Stimulated activated naive B cell treated with anti-CD40 and anti-IgM and Interleukin-4, amounts not matched to agents 10 μg/mL and 1 μg/mL and 100 μg/mL, for 72 hours (primary cell): ENCODE measurements at places on chromosomes 5 and 9.
A peak's percentile ranks its signal among the peaks of the same experiment; 100 is the strongest.

- DNase-seq = no peak
Measured at GRCh38 chr5:98259595-98259994, 513.9 kb upstream of the RGMB start.

GRCh38 chr9:82124090-82124489, 135.5 kb downstream of the SPATA31D1 start:
- no peak for DNase-seq

DNA sequence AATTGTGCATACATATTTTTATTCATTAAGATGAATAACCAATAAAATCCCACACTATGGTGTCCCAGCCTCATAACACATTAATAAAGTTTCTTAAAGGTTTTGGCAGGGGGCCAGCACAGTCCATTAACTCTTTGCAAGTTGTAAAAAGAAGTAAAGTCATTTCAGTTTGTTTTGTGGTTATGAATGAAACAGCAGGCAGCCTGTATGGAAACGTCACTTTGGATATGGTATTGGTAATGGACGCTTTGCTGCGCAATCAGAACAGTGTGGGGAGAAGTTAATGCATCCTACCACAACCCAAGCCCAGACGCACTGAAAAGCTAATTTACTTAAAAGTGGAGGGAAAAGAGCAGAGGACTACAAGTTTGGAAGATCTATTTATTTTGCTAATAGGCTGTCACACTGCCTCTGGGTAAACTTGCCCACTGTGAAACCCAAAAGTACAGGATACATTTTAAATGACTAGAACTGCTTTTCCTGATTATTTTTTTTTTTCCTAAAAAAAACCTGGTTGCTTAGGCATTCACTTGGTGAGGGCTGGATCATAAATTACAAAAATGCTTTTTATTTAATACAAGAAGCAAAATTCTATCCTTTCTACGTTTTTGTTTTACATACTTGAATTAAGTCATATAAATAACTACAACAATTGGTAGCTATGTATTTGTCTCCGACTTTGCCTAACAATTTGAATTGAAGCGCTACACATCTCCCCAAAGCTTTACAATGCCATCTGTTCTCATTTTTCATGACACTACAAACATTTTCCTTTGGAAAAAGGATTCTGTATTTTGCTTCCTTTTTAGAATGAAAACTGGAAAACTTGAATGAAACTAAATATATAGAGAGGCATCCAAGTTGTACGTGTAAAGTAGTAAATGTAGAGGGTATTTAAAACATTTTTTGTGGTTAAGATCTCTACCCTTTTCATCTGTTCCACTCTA, 104.3 kb downstream of the NFIB start:
- DNase-seq = no peak

- DNase-seq = no peak
Measured at GRCh38 chr5:65969539-65970393, 43.4 kb downstream of the ERBIN start.

- DNase-seq = no peak
Measured at GRCh38 chr5:74369173-74369572, 271.4 kb downstream of the ENC1 start.

DNA sequence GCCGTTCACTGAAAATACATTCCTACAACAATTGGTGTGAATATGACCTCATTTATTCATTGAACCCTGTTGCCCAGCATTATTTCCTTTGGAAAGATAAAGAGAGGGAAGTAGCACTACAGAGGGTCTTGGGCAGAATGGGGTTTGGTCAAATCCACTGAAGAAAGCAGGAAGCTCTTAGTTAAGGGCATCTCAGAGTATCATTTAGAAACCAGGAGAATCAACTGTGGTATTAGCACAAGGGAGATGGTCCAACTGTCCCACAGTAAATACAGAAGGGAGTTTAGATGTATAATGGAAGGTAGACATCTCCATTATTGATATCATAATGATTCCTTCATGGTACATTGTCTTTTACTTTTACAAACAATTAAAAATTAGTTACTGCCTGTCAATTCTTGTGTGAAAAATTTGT, 47.1 kb downstream of the LIX1 start:
- DNase-seq = no peak

- no peak for DNase-seq
Measured at GRCh38 chr5:144731786-144732185, 561.1 kb downstream of the KCTD16 start.

DNA sequence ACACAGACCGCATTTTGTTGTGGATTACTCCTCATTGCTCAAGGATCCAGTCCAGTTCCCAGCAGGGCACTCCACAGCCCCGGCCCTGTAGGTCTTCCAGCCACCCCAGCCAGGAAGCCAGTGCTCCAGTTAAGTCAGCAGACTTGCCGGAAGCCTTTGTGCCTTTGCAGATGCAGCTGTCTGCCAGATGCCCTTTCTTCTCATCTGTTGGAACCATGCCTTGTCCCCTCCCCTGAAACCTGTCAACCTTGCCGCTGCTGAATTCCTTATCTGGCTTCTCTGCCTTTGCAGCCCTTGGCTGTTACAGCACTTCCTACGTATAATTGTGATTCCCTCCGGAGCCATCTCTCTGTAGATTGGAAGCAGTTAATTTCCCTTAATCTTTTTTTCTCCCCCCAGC, 28.4 kb downstream of the PSAT1 start:
- no peak for DNase-seq

DNA sequence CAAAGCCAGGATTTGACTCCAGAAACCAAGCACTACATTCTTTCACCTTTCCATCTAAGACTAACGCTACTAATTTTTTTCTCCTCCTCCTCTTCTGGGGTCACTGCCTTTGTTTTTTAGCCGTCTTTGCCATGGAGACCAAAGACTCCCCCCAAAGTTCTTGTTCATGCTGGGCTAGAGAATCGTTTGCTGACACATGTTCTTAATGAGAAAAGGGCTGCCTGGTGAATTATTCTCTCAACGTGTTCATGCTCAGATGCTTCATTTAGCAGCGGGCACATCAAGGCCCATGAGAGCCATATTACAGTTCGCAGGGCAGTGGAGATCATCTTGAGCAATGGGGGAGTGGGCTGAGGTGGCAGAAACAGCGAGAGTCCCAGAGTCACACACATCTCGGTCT, 134.9 kb downstream of the SLIT3 start:
- DNase-seq = no peak

- no peak for DNase-seq
Measured at GRCh38 chr9:120767451-120767850, 25.8 kb downstream of the FBXW2 start.

DNA sequence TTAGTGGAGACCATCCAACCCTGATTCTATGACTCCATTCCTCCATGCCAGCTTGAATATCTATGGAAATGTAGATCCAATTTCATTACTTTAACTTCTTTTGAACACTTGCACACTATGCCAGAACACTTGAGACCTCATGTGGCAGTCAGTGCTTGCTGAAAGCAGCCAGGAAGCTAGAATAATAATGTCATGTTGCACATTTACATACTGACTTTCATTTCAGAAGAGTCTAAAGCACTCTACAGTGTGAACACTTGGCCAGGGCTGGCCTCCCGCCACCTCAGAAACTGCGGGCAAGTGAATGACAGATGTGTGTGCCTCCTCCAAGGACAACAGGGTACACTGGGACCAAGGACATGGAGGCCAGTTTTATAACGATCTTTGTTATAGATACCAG, 97.3 kb downstream of the SLF1 start:
- no peak for DNase-seq

- no peak for DNase-seq
Measured at GRCh38 chr5:2651116-2651515, 100.4 kb downstream of the IRX2 start.

GRCh38 chr5:81097713-81098112, 135.4 kb upstream of the CKMT2 start:
- no peak for DNase-seq

GRCh38 chr5:87300744-87301143, 33.1 kb downstream of the RASA1 start:
- DNase-seq = no peak

DNA sequence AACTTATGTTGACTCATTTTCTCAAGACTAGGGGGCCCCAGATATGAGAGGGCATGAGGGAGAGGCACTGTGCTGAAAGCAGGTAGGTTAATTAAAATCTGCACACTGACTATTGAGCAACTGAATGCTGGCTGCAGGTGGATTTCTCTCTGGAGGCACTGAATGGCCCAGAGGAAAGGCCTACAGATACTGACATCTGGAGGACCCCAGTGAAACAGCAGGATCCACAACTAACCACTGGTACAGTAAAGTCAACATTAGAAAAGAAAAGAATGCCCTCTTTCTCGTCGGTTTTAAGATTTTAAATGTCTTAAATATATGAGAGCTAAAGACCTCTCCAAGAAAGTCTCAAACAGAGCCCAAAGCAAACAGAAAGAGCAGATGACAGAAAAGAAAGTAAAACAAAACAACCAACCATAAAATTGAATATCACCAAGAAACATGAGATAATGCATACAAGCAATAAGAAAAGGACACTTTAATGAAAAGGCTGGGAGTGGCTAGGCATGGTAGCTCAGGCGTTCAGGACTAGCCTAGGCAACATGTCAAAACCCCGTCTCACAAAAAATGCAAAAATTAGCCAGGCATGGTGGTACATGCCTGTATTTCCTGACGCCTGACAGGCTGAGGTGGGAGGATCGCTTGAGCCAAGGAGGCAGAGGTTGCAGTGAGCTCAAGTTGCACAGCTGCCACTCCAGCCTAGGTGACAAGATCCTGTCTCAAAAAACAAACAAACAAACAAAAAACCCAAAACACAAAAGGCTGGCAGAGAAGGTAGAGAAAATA, 43.3 kb downstream of the PUM3 start:
- DNase-seq = no peak

DNA sequence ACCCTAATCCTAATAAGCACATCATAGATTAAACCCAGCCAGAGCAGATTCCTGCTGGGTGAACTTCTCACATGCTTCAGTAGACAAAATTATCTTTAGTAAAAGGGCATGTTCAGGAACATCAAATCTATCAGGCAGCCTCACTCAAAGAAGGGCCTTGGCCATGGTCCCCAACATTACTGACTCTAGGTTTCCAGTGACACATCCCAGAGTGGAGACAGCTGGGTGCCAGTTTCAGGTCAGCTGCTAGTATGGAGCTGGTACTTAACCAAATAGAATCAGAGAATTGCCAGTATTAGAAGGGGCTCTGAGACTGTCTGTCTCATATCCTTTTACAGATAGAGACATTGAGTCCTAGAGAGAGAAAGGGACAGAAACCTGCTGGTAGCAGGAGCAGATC, 44.1 kb upstream of the GALNT10 start:
- DNase-seq = no peak

GRCh38 chr5:115685490-115685889, 59.7 kb upstream of the TMED7 start:
- no peak for DNase-seq

- no peak for DNase-seq
Measured at GRCh38 chr9:72991772-72992171, 38.9 kb upstream of the ALDH1A1 start.

GRCh38 chr9:109935406-109936087, 155.5 kb downstream of the PALM2AKAP2 start:
- no peak for DNase-seq

DNA sequence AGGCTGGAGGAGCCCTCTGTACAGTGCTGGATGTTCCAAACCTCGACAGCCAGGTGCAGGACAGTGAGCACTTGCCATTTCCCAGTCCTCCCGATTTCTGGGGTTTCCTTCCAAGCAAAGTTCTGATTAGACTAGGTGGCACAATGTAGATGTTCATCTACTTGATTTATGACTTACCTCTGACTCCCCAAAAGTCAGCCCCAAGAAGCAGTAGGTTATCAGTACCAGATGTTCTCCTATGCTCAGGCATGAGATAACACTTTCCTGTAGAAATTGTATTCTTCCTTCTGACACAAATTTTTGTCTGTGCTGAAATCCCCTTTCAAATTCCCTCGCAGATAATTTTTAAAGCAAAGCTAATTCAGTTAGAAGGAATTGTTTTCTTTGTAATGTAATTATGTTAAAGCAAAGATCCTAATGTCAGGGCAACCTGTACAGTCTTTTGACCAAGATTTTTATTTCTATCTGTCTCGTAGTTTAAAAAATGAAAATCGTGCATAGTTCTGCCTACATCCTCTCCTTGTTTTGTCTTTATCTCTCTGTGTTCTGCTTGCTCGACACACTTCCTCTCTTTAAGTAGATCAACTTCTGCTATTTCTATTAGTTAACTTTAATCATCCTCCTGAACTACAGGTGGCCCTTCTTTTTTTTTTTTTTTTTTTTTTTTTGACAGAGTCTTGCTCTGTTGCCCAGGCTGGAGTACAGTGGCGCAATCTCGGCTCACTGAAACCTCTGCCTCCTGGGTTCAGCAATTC, 102.4 kb upstream of the PJA2 start:
- DNase-seq = no peak

GRCh38 chr5:84260939-84261338, 123.7 kb downstream of the EDIL3 start:
- DNase-seq = no peak

GRCh38 chr5:10500669-10501068, 59.0 kb downstream of the ROPN1L start:
- no peak for DNase-seq

- DNase-seq = no peak
Measured at GRCh38 chr5:169812786-169813185, 167.5 kb downstream of the INSYN2B start.

DNA sequence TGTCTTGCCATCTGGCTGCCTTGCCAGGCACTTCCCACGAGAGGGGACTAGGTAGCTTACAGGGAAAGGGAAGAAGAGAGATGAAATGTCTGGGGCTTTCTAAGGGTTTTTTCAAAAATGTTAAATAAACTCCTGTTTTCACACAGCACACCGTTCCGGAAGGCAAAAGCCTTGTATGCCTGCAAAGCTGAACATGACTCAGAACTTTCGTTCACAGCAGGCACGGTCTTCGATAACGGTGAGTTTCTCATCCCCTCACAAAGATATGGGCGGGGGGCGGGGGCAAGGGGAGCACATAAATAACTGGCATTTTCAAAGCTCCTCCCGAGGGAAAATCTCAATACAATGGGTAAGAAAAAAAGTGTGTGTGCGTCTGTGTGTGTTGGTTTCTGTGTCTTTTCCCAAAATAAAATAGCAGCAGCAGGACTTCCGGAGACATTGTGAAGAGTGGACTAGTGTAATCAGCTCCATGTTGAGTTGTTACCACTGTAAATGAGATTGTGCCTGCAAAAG, 189.6 kb downstream of the NR3C1 start:
- DNase-seq = peak; percentile 9

GRCh38 chr5:95595289-95595931, 24.5 kb upstream of the GPR150 start:
- DNase-seq = no peak

GRCh38 chr9:101485924-101486692, 47.5 kb upstream of the RNF20 start:
- DNase-seq = no peak

- no peak for DNase-seq
Measured at GRCh38 chr5:149356391-149356790, 1.5 kb upstream of the PCYOX1L start.

DNA sequence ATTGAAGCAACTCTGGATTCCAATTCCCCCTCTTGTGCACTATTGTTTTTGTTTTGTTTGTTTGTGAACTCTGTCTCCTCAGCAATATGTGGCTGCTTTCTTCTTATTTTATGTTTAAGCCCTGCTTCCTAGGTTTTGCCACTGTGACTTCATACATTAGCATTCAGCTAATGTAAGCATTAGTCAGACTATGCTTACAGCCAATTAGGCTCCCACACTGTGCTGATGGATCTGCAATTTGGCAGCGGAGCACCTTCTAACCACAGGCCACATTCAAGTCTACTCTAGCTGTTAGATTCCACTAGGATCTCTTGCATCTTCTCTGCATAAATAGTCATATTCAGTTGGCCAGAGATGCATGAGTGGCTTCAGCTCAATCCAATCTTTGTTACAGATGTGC, 9.6 kb upstream of the BICD2 start:
- DNase-seq = no peak
